Esophagus squamous epithelium (tissue), 5 donors: ENCODE measurements at places on chromosomes 6 and 20. TPM values are rescaled to one million over a fixed set of nuclear protein-coding genes. Genes with fewer than 3 reads are reported as not detected.

DNA sequence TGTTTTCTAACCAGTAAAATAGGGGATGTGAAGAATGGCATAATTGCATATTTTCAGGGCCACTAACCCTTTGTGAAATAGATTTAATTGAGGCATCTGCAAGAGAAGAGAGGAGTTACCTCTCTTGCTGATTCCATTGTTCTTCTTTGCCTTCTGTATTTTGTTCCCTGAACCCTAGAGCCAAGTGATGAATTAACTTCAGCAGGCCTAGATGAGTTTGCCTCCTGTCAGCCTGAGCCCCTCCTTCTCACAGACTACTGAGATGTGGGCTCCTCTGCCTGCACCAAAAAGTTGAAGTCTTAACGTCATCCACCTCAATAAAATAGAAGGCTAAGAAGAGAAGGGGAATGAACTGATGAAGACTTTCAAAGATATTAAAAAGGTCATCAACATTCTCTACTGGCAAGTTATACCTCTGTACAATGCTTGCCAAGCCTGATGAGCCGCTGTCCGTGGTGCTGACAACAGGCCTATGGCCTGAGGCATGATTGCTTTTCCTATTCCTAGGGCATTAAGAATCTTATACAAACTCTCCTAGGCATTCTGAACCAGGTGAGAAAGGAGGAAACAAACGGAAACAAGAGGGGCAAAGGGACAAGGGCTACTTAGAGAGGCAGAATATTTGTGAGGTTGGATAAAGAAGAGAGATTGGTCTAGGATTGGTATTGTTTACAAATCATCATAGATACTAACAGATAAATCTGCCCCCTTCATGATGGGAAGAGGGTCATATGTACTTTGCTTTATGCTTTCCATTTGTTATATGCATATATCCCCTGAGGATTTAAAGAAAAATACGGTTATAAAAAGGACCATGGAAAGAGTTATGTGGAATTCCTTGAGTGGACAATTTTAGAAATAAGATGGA is 46.8 kb downstream of the CD24 start:
- H3K4me3 ChIP-seq = no peak overlapping the region
- DNase-seq = no peak
- no peaks in the 10 kb centered on the region for H3K4me1 ChIP-seq
- H3K27ac ChIP-seq = no peak overlapping the region
- H3K27me3 ChIP-seq = no peaks in the 10 kb centered on the region
- no peaks in the 10 kb centered on the region for H3K36me3 ChIP-seq

GRCh38 chr20:42080956-42081355 is 462.8 kb upstream of the CHD6 start:
- H3K4me3 ChIP-seq = no peak overlapping the region
- no peak for DNase-seq
- no peak overlapping the region for H3K27ac ChIP-seq
- no peaks in the 10 kb centered on the region for H3K27me3 ChIP-seq
- H3K36me3 ChIP-seq = no peaks in the 10 kb centered on the region
- H3K4me1 ChIP-seq = peaks cover 5% of the 10 kb centered on the region

GRCh38 chr6:159982731-159983506 is 14.0 kb downstream of the IGF2R start:
- H3K4me3 ChIP-seq = no peak overlapping the region
- H3K4me1 ChIP-seq = peaks cover 59% of the 10 kb centered on the region
- H3K36me3 ChIP-seq = no peaks in the 10 kb centered on the region
- peak overlapping the region; percentile 0 for H3K27ac ChIP-seq
- H3K27me3 ChIP-seq = no peaks in the 10 kb centered on the region

- DNase-seq = no peak
- peak overlapping the region; percentile 65 for H3K27ac ChIP-seq
- H3K27me3 ChIP-seq = no peaks in the 10 kb centered on the region
- H3K4me3 ChIP-seq = peak overlapping the region; percentile 35
- no peaks in the 10 kb centered on the region for H3K36me3 ChIP-seq
Measured at GRCh38 chr6:26571592-26572296, 25.0 kb upstream of the ABT1 start.

- peak overlapping the region; percentile 20 for H3K4me3 ChIP-seq
- H3K4me1 ChIP-seq = no peaks in the 10 kb centered on the region
- no peaks in the 10 kb centered on the region for H3K27me3 ChIP-seq
- peak overlapping the region; percentile 50 for H3K27ac ChIP-seq
- H3K36me3 ChIP-seq = no peaks in the 10 kb centered on the region
- no peak for DNase-seq
Measured at GRCh38 chr6:164396071-164397047, 913.0 kb downstream of the C6orf118 start.

GRCh38 chr6:43050981-43051380 is 2.7 kb downstream of the CUL7 start:
- no peak overlapping the region for H3K4me3 ChIP-seq
- no peaks in the 10 kb centered on the region for H3K27me3 ChIP-seq
- no peak for DNase-seq
- peaks cover 3% of the 10 kb centered on the region for H3K36me3 ChIP-seq
- H3K27ac ChIP-seq = no peak overlapping the region

- no peaks in the 10 kb centered on the region for H3K36me3 ChIP-seq
- no peak overlapping the region for H3K27ac ChIP-seq
- H3K4me3 ChIP-seq = no peak overlapping the region
- peaks cover 68% of the 10 kb centered on the region for H3K27me3 ChIP-seq
- peaks cover 21% of the 10 kb centered on the region for H3K4me1 ChIP-seq
Measured at GRCh38 chr6:88168362-88168761, 2.2 kb upstream of the CNR1 start.

DNA sequence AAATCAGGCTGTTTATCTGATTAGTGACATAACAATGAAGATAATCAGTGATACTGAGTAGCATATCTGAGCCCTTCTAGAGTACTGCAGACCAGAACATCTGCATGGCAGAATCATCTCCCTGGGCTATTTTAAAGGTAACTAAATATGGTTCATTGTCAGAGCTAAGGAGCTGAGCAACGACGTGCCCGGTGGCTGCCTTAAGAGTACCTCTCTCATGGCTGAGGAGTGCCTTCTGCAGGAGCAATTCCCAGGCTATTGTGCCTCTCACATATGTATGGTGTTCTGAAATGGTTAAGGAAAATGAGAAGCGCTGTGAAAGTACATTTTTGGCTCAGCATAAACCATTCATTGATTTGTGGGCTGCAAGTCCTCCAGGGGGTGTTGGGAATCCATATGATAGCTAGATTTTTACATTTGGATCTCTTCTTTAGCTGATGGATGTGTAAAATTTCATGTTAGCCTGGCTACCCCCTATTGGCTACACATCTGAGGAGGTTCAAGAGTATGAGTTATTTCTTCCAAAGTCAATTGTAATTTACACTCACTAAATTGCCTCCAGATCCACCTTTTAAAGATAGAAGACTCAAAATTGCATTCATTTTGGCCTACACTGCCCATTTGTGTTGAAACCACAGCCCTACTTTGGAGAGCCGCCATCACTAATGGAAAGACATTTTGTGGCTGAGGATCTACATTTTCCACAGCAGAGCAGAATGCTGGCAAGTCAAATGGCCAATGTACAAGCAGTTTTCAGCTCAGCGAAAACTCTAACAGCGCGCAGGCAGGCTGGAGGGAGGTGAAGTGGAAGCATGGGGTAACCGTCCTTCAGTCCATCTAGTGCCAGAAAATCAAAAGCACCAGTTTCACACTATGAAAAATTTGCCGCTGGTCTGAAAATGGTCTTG is 198.0 kb downstream of the SIM1 start:
- DNase-seq = no peak
- H3K27ac ChIP-seq = no peak overlapping the region
- H3K27me3 ChIP-seq = no peaks in the 10 kb centered on the region
- no peaks in the 10 kb centered on the region for H3K36me3 ChIP-seq
- H3K4me1 ChIP-seq = no peaks in the 10 kb centered on the region
- no peak overlapping the region for H3K4me3 ChIP-seq

DNA sequence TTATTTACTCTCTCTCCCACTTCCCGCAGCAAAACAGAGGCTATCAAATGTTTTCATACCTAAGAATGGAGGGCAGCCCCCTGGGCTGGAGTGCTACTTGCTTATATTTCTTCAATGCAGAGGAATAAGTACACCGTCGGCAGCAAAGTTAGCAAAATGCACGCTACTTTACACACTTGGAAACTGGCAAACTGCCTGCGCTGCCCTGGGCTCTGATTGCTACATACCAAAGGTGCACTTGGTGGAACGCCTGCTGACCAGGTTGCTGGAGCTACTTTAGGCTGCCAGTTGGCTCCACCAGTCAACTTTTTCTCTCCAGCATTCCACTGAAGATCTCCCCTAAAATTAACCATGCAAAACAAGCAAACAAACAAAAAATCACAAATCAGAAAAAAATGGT is 62.4 kb downstream of the PRSS35 start:
- H3K4me1 ChIP-seq = no peaks in the 10 kb centered on the region
- no peaks in the 10 kb centered on the region for H3K36me3 ChIP-seq
- no peak overlapping the region for H3K4me3 ChIP-seq
- no peak for DNase-seq
- H3K27ac ChIP-seq = no peak overlapping the region

DNA sequence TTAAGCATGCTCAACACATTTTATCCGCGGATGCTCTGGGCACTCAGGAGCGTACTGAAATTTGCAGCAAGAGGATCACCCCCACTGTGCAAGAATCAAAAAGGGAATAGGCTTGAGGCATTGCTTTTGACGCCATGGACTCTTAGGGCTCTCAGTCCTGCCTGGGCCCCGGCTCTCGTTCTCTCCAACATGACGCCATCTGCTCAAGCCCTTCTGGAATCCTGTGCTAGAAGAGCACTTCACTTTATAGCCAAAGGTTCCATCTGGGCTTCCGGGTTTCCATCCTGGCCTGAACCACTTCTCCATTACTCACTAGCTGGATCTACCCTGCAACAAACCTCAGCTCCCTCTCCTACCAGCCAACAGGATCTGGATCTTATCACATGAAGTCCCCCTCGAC is 105.3 kb downstream of the FOXF2 start:
- H3K27ac ChIP-seq = no peak overlapping the region
- no peak overlapping the region for H3K4me3 ChIP-seq
- no peaks in the 10 kb centered on the region for H3K4me1 ChIP-seq
- H3K27me3 ChIP-seq = no peaks in the 10 kb centered on the region
- no peaks in the 10 kb centered on the region for H3K36me3 ChIP-seq

DNA sequence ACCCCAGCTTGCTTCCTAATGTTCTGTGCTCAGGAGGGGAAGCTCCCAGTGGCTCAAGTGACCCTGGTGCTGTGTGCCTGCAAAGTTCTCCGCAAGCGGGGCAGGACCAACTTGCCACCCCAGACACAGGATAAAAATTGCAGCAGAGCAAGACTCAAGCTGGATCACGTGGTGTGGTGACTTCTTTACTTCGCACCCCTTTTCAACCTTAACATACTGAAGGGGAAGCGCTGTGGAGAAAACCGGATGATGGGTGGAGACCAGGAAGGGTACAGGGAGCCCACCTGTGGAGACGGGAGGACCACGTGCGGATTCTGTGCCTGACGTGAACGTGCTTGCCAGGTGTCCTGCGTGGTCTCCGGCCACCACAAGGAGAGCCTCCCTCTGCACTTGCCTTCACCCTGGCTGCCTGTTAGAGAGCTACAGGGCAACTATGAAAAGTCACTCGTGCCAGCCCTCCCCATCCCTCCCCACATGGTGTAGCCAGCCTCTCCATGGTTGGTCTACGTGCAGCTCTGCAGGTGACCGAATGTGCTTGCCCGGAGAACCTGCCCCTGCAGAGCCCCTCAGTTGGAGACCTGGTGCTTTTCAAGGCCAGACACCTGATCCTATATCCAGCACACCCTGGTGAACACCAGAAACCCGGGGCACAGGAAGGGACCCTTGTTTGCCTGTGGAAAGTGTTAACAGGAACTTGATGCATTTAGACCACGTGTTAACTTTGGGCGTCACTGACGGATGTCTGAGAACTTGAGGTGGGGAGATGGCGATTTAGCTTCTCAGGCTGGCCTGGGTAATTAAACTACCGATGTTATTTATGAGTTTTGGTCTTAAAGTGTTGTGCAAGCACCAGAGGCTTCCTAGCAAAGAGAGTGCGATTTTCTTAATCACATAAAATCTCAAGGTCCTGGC is 23.9 kb upstream of the DACT2 start:
- H3K27me3 ChIP-seq = no peaks in the 10 kb centered on the region
- H3K36me3 ChIP-seq = no peaks in the 10 kb centered on the region
- H3K27ac ChIP-seq = peak overlapping the region; percentile 21
- DNase-seq = no peak
- H3K4me1 ChIP-seq = peaks cover 10% of the 10 kb centered on the region
- no peak overlapping the region for H3K4me3 ChIP-seq

GRCh38 chr6:170030821-170031471 is 259.9 kb downstream of the DLL1 start:
- H3K36me3 ChIP-seq = no peaks in the 10 kb centered on the region
- no peak for DNase-seq
- no peaks in the 10 kb centered on the region for H3K27me3 ChIP-seq
- H3K27ac ChIP-seq = peak overlapping the region; percentile 36

- H3K27me3 ChIP-seq = no peaks in the 10 kb centered on the region
- no peak overlapping the region for H3K4me3 ChIP-seq
- DNase-seq = no peak
- no peaks in the 10 kb centered on the region for H3K36me3 ChIP-seq
- H3K27ac ChIP-seq = no peak overlapping the region
Measured at GRCh38 chr20:57426271-57426689, 35.1 kb downstream of the RBM38 start.

- DNase-seq = no peak
- H3K27ac ChIP-seq = no peak overlapping the region
- H3K27me3 ChIP-seq = no peaks in the 10 kb centered on the region
Measured at GRCh38 chr20:35200267-35200666, 26.2 kb upstream of the MMP24 start.

DNA sequence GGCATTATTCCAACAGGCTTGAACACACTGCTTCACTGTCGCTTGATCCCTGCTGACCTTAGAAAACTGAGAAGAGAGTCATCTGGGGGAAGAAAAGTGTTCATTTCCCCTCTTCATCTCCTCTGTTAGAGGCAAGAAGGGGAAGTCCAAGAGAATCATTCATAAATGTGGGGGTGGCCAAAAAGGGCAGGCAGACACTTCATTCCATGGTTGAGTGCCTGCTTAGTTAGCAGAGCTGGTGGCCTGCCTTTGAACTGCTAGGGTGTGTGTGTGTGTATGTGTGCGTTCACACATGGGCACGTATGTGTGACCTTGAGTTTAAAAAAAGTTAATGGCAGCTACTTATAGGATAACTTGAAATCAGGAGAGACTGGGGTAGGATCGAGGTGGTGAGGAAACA is 39.4 kb upstream of the RFPL4B start:
- DNase-seq = no peak

DNA sequence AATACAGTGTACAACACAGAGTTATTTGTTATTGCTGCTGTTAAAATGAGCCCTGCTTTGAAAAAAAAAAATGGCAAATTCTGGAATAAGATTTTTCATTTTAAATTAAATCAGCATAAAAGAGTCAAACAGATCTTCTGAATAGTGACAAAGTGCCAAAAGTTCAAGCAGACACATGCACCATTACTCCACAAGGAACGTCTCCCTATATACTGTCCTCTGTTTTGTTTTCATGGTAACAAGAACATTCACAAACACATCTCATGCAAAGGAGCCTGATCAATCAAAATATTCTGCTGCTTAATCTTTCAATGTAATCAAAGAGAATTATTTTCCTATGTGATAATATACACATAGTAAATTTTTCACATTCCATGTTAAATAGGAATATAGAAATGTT is 2.7 kb downstream of the HIVEP2 start:
- no peaks in the 10 kb centered on the region for H3K27me3 ChIP-seq
- DNase-seq = no peak
- no peaks in the 10 kb centered on the region for H3K36me3 ChIP-seq
- H3K4me1 ChIP-seq = peaks cover 66% of the 10 kb centered on the region
- H3K4me3 ChIP-seq = no peak overlapping the region

The GABRR1 gene
- not detected for total RNA-seq

The TBXT gene
- total RNA-seq = not detected

The GSTA3 gene
- total RNA-seq = not detected

The TAF11 gene
- 19.1 TPM for total RNA-seq

The C6orf132 gene
- total RNA-seq = 175 TPM

The HS3ST5 gene
- total RNA-seq = not detected

The HTR1E gene
- not detected for total RNA-seq

The CDH26 gene
- total RNA-seq = 10.3 TPM

The PLN gene
- total RNA-seq = 48.8 TPM

The UNC5CL gene
- total RNA-seq = 0.42 TPM

The SRMS gene
- not detected for total RNA-seq
